ENCODE measurements at places on chromosomes 4 and X. TPM values are rescaled to one million over a fixed set of nuclear protein-coding genes. Genes with fewer than 3 reads are reported as not detected.

OPRPN gene
- total RNA-seq: not detected

TRIML2 gene
- total RNA-seq: not detected

GAGE2A gene
- total RNA-seq: not detected

MAGEA8 gene
- not detected for total RNA-seq

SMIM10L2A gene
- total RNA-seq: 2.5 TPM

AFAP1 gene
- total RNA-seq: 15.8 TPM

TBL1X gene
- total RNA-seq: 7.7 TPM

Measured in airway epithelial cell (primary cell).